ENCODE measurements at places on chromosomes 4 and X. TPM values are rescaled to one million over a fixed set of nuclear protein-coding genes. Genes with fewer than 3 reads are reported as not detected.

The TNIP3 gene
- total RNA-seq, result 3.7 TPM

The CRMP1 gene
- total RNA-seq, result not detected

- H3K27me3 ChIP-seq, result no peaks in the 10 kb centered on the region
- peaks cover 35% of the 10 kb centered on the region for H3K4me1 ChIP-seq
- DNase-seq, result peak; percentile 29
- peak overlapping the region; percentile 85 for H3K27ac ChIP-seq
- peaks cover 1% of the 10 kb centered on the region for H3K36me3 ChIP-seq
Measured at GRCh38 chr4:158811704-158812103, 42.9 kb downstream of the FNIP2 start.

The HTN3 gene
- not detected for total RNA-seq

DNA sequence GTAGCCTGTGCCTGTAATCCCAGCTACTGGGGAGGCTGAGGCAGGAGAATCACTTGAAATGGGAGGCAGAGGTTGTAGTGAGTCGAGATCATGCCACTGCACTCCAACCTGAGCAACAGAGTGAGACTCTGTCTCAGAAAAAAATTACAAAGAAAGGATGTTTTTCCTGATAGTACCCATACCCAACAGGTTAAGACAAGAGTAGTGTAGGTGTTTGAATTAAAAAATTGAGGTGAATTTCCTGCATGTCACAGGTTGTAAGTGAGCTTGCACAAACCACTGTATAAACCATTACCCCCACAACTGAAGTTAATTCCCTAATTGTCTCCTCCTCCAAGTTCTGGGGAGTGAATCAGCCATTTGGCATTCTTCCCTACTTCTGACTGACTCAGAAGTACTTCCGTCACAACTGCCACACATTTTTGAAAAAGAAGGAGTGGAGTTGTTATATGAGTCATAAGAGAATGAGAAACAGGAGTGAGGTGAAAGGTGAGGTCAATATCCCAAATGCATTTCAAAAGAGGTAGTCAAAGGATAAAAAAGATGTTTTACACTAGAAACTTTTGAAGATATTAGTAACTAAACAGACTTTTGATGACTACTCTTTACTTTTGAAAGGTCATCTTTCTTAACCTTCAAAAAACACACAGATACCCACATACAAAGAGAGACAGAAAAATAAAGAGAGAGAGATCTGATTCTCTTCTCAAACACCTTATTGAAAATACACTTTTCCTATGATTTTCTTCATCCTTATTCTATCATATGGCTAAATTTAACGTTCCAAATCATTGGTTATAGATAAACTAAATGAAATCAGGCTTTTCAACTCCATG lies 134.5 kb downstream of the BTC start:
- peak overlapping the region; percentile 42 for H3K27ac ChIP-seq
- no peak overlapping the region for H3K4me3 ChIP-seq
- peaks cover 25% of the 10 kb centered on the region for H3K4me1 ChIP-seq
- peaks cover 7% of the 10 kb centered on the region for H3K27me3 ChIP-seq

The SPACA5 gene
- not detected for total RNA-seq

DNA sequence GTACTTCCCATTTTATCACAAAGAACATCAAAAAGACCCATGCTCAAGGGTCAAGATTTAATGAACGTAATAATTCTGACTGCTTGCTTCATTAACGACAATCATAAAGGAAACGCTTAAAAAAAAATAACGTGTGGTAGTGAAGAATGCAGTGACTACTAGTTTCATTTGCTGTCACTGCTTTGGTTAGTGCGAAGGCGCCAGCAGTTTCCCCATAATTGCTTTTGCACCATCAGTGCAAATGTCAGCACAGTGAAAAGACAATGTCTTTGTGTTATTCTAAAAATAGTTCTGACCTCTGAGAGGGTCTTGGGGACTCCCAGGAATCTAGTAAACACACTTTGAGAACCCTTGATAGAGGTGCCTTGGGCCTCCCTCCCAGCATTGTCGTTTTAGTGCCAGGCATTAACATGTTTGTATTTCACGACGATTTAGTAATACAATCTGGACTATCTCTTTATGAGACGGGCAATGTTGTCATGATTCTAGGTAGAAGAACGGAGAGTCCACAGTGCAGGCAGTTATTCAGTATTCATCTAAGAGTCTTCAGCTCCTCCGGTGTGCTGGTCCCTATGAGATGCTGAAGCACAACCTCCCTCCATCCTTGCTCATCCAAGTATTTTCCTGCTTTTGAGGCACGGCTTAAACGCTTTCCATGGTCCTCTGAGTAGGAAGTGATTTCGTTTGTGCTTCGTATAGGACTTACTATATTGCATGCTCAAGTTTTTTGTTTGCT lies 71.0 kb downstream of the AFF1 start:
- H3K4me3 ChIP-seq, result peak overlapping the region; percentile 97
- peaks cover 44% of the 10 kb centered on the region for H3K4me1 ChIP-seq
- peak overlapping the region; percentile 95 for H3K27ac ChIP-seq
- peaks cover 12% of the 10 kb centered on the region for H3K36me3 ChIP-seq
- H3K27me3 ChIP-seq, result no peaks in the 10 kb centered on the region

GRCh38 chr4:163003979-163004378 lies 162.7 kb downstream of the NAF1 start:
- H3K36me3 ChIP-seq, result no peaks in the 10 kb centered on the region
- peaks cover 2% of the 10 kb centered on the region for H3K27me3 ChIP-seq
- H3K4me1 ChIP-seq, result no peaks in the 10 kb centered on the region
- DNase-seq, result no peak

- no peak overlapping the region for H3K27ac ChIP-seq
- H3K36me3 ChIP-seq, result peaks cover 35% of the 10 kb centered on the region
- H3K27me3 ChIP-seq, result no peaks in the 10 kb centered on the region
- no peak for DNase-seq
Measured at GRCh38 chr4:6576512-6576911, 1.5 kb downstream of the MAN2B2 start.

- H3K27me3 ChIP-seq, result no peaks in the 10 kb centered on the region
- DNase-seq, result no peak
- no peak overlapping the region for H3K4me3 ChIP-seq
- peaks cover 33% of the 10 kb centered on the region for H3K36me3 ChIP-seq
- H3K4me1 ChIP-seq, result peaks cover 76% of the 10 kb centered on the region
Measured at GRCh38 chr4:87052615-87053014, 117.8 kb downstream of the AFF1 start.

GRCh38 chr4:82889287-82889686 lies 1.7 kb downstream of the SEC31A start:
- H3K4me1 ChIP-seq, result peaks cover 52% of the 10 kb centered on the region
- peak overlapping the region; percentile 89 for H3K27ac ChIP-seq
- peaks cover 19% of the 10 kb centered on the region for H3K36me3 ChIP-seq
- DNase-seq, result no peak
- peak overlapping the region; percentile 81 for H3K4me3 ChIP-seq
- H3K27me3 ChIP-seq, result no peaks in the 10 kb centered on the region

The EXOC1L gene
- not detected for total RNA-seq

The CXCR3 gene
- 20.1 TPM for total RNA-seq

The CDS1 gene
- 0.21 TPM for total RNA-seq

The TLR6 gene
- total RNA-seq, result 1.8 TPM

DNA sequence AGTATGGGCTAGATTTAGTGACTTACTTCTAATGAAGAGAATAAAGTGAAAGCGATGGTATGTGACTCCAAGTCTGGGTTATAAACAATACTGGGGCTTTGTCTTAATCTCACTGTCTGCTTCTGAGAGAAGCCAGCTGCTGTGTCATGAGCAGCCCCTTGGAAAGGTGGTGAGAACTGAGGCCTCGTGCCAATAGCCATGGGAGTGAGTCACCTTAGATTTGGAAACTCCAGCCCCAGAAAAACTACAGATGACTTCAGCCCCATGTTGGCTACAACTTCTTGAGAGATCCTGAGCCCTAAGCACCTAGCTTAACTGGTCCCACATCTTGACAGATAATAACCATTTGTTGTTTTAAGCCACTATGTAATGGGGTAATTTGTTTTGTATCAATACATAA lies 77.6 kb downstream of the CWH43 start:
- H3K27me3 ChIP-seq, result no peaks in the 10 kb centered on the region
- H3K36me3 ChIP-seq, result no peaks in the 10 kb centered on the region
- DNase-seq, result no peak
- H3K4me3 ChIP-seq, result no peak overlapping the region

The ATOH1 gene
- total RNA-seq, result not detected

DNA sequence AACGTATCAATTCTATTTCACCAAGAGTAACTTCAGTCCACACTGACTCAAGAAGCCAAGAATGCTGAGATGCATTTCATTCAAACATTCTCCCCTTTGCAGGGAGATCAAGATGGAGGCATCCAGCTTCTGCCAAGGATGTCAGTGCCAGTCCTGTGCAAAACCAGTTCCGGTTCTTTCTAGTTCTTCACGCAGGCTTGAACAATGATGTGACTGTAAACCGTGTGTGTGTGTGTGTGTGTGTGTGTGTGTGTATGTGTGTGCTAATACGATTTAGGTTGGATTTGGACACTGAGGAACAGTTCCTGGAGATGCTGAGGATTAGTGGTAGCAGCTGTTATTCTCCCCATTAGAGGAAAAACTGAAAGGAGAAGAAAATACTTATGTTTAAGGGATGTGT lies at the start of gene REELD1:
Gene REELD1, plus strand, starts transcription at position 301 of the 400 bp plus-strand sequence. CDS start 2,415 bp downstream, outside the sequence.
- no peaks in the 10 kb centered on the region for H3K27me3 ChIP-seq
- DNase-seq, result no peak
- no peaks in the 10 kb centered on the region for H3K4me1 ChIP-seq
- no peak within 1 kb of the TSS for H3K27ac ChIP-seq

The AREG gene
- total RNA-seq, result 0.57 TPM

- no peak overlapping the region for H3K4me3 ChIP-seq
- no peaks in the 10 kb centered on the region for H3K36me3 ChIP-seq
- no peaks in the 10 kb centered on the region for H3K4me1 ChIP-seq
- no peaks in the 10 kb centered on the region for H3K27me3 ChIP-seq
- H3K27ac ChIP-seq, result no peak overlapping the region
Measured at GRCh38 chr4:153013202-153013977, 77.3 kb downstream of the FHDC1 start.

The PNMA3 gene
- total RNA-seq, result 0.75 TPM

DNA sequence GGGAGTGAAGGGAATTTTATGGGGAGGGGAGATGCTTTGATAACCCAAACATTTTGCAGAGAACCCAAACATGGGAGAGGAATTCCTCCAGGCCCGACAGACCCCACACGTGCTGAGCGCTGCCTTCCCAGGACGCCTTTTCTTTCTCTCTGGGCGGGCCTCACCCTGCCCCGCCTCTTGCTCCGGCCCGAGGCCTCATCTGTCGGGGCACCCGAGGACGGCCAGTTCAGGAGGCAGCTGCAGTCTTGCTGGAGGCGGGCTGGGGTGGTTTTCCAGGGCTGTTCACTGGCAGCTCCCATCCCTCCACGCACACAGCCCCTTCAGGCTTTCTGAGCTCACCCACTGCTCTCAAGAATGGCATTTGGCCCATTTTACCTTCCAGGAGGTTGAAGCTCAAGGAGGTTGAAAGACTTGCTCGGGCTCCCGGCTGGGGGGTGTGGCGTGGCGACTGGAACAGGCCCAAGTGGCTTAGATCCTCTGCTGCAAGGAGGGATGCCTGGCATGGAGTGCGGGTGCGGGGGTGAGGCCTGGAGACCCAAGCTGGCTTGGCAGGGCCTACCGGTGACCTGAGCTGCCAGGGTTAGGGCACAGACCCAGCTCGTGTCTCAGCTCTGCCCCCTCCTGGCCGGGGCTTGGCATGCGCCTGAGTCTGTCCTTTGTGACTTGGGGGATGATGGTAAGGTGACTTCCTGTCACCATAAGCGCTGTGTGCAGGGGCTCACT lies 99.2 kb downstream of the PSAPL1 start:
- H3K27me3 ChIP-seq, result no peaks in the 10 kb centered on the region
- H3K36me3 ChIP-seq, result no peaks in the 10 kb centered on the region
- peak; percentile 82 for DNase-seq
- no peaks in the 10 kb centered on the region for H3K4me1 ChIP-seq
- H3K4me3 ChIP-seq, result no peak overlapping the region

- no peak within 1 kb of the TSS for H3K27ac ChIP-seq
- no peak for DNase-seq
- no peaks in the 10 kb centered on the region for H3K36me3 ChIP-seq
Measured at GRCh38 chr4:154612472-154613414, at the start of gene FGG. FGG (minus strand) TSS chr4:154612656; CDS start chr4:154612609, 47 bp downstream.

GRCh38 chr4:182973511-182973911 lies 56.3 kb upstream of the DCTD start:
- H3K27ac ChIP-seq, result no peak overlapping the region
- H3K27me3 ChIP-seq, result peaks cover 28% of the 10 kb centered on the region
- no peaks in the 10 kb centered on the region for H3K36me3 ChIP-seq
- no peak overlapping the region for H3K4me3 ChIP-seq
- no peak for DNase-seq

DNA sequence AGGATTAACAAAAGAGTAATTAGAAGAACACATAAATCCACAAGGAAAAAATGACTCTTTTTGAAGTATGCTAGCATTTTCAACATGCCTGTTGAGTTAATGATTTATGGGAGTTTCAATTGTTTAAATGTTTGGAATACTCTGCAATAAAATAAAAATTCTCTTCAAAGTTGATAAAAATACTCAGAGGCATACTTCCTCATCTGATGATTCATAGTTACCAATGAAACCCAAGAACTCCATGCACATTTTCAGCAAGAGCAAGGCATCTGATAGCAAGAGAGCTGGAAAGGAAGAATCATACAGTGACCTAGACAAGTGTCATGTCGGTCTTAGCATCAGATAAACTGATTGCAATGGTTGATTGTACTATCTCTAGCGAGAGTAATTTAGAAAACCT lies 443.7 kb upstream of the ATOH1 start:
- H3K4me1 ChIP-seq, result no peaks in the 10 kb centered on the region
- no peak overlapping the region for H3K27ac ChIP-seq
- H3K4me3 ChIP-seq, result no peak overlapping the region
- H3K27me3 ChIP-seq, result no peaks in the 10 kb centered on the region
- no peak for DNase-seq
- H3K36me3 ChIP-seq, result no peaks in the 10 kb centered on the region

GRCh38 chr4:172157946-172158345 lies 344.7 kb downstream of the GALNTL6 start:
- H3K27ac ChIP-seq, result no peak overlapping the region
- no peaks in the 10 kb centered on the region for H3K36me3 ChIP-seq
- DNase-seq, result no peak
- no peak overlapping the region for H3K4me3 ChIP-seq
- no peaks in the 10 kb centered on the region for H3K4me1 ChIP-seq

The MAGEB6B gene
- total RNA-seq, result not detected

GRCh38 chrX:120244395-120244734 lies 6.2 kb upstream of the ZBTB33 start:
- H3K4me1 ChIP-seq, result peaks cover 24% of the 10 kb centered on the region
- no peaks in the 10 kb centered on the region for H3K36me3 ChIP-seq
- H3K27me3 ChIP-seq, result no peaks in the 10 kb centered on the region
- no peak for DNase-seq
- peak overlapping the region; percentile 92 for H3K27ac ChIP-seq

DNA sequence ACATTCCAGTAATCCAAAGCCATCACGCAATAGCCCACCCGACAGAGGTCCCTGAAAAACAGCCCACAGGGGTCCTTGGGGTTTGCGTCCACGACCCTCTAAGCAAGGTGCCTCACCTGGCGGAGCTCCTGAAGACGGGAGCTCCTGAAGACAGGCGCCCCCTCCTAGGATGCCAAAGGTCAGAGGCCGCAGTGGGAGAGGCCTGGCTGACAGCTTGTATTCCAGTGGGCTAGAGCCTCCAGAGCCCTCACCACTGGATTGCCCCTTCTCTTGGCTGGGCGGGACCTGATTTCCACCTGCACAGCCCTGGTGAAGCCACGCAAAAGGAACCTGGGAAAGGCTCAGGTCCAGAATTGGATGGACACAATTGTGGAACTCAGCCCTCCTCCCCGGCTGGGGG lies 29.7 kb upstream of the WFS1 start:
- H3K4me1 ChIP-seq, result no peaks in the 10 kb centered on the region
- no peak overlapping the region for H3K27ac ChIP-seq
